ENCODE measurements at places on chromosomes 7 and 10. TPM values are rescaled to one million over a fixed set of nuclear protein-coding genes. Genes with fewer than 3 reads are reported as not detected.

The SLC13A1 gene
- 15.1 TPM for polyA plus RNA-seq

- no peak for DNase-seq
Observed at GRCh38 chr10:50373821-50374501, 122.6 kb upstream of the ASAH2 start.

DNA sequence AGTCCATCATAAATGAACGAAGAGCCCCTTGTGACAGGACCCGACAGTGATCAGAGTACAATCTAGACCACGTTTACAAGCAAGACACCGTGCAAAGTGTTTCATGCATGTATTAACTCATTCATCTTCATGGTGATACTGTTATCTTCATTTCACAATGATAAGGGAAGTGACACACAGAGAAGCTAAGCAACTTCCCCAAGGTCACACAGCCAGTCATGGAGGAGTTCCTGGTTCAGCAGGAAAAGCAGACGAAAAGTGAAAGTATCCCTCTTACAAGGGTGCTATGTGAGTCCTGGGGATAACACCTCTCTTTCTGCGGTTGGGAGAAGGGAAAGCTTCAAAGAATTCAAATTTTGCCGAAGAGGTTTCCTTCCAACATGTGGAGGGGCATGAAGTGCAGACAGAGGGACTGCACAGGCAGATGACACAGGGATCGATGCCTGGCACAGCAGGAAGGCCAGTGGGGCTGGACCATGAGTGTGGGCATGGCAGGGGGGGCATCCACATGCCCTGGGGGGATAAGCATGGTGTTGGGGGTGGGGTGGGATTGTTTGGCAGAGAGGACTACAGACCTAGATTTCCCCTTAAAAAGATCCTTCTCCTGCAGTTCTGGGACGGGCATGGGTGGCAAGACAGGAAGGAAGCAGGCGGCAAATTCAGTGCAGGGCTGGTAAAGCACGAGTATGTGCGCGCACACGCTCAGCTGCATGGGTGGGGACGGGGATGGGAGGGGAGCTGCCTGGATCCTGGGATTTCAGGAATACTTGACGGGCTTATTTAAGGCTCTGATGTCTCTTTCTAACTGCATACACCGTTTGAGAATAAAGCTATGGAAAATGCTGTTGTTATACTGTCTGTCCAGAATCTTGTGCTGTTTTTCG lies 33.5 kb upstream of the DDC start:
- DNase-seq: no peak

DNA sequence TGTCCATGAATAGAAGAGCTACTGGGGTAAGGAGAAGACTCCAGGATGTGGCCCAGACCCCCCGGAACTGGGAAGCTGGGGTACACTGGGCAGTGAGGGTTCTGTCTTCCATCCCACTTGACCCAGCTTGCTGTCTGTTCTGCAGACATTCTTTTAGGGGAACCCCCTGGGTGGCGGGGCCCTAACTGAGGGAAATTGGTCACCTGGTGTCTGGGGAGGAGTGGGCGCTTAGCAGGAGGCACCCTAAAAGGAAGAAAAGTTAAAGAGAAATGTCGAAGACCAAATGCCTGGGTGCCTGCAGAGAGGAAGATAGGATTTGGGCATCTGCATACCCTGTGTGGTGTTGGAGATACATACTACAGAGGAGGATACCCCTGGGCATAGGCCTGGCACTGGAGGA lies 1.0 kb downstream of the AP1S1 start:
- no peak for DNase-seq

DNA sequence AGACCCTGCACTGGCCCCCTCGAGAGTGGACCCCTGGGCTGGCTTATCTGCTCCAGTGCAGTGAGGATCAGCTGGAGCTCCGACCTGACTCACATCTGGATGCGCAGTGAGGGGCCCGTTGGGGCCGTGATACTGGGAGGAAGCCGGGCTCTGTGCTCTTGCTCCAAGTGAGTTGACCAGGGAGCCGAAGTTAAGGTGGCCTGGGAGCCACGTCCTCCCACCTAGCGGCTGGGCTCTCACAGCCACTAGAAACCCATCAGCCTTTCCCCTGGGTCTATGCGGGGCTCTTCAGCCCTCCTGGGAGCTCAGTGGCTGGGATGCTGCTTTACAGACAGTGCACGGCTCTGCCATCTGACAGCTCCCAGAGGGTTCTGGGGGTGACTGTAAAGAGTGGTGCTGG lies 9.1 kb downstream of the ALKBH4 start:
- DNase-seq: no peak

The DIP2C gene
- polyA plus RNA-seq: 18.8 TPM

- no peak for DNase-seq
Observed at GRCh38 chr7:36742911-36743775, 18.8 kb upstream of the AOAH start.

- no peak for DNase-seq
Observed at GRCh38 chr10:70722820-70723424, 50.6 kb downstream of the ADAMTS14 start.

DNA sequence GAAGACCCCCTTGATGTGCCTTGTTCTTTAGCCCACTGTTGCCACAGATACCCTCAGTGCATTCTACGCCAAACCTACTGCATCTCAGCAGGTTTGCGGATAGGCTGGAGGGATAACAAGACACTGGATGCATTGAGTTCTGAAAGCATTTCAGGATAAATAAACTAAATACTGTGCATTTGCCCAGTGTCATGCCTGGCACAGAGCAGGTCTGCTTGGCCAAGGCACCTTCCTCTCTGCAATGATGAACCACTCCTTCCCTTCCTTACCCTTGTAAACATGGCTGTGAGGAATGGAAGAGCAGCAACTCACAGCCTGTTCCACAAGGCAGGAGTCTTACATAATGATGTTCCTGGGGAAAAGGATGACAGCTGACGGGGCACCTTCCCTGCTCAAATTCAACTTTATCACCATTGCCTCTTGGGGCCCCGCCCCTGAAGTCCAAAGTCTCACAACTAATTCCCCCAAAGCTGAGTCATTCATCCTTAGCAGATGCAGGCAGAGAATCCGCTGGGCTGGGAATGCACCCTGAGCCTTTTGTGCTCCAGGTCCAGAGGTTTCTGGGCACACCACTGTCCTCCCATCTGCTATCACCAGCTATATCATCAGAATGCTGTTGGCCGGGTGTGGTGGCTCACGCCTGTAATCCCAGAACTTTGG lies 11.6 kb downstream of the DDX56 start:
- DNase-seq: no peak
